NCI-H345 (cell line): ENCODE measurements at places on chromosomes 3 and 15.
A peak's percentile ranks its signal among the peaks of the same experiment; 100 is the strongest.

DNA sequence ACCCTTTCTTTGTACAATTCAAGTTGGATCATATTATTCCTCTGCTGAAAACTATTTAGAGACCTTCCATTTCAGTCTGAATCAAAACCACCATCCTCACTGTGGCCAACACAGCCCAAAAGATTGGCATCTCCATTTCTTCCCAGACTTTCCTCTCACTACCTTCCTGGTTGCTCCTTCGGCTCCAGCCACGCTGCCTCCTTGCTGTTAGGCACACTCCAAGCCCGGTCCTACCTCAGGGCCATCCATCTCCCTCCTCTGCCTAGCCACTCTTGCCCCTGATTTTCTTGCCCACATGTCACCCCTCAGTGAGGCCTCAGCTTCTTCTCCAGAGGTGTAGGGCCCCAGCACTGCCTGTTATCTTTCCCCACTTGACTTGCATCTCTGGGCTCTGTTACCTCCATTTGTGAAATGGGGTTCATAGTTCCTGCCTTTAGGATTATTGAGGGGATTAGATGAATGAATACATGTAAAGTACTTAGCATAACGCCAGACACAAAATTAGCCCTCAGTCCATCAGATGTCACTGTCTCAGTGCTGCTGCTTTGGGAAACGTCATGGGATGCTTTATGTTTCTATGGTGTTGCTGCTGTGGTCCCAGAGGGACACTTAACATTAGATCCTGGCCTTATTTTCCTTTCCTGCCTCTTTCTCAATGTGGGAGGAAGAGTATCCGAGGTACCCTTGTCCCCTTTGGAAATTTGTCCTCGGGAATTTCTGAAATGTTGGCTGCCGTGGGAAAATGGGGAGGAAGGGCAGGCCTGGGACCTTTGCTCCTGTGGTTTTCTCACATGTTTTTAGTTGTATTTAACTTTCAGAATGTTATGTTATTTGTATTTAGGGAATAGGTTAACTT, 31.3 kb downstream of the SNRK start:
- no peak for DNase-seq

- DNase-seq = no peak
Measured at GRCh38 chr15:33592864-33593263, 282.1 kb downstream of the RYR3 start.

DNA sequence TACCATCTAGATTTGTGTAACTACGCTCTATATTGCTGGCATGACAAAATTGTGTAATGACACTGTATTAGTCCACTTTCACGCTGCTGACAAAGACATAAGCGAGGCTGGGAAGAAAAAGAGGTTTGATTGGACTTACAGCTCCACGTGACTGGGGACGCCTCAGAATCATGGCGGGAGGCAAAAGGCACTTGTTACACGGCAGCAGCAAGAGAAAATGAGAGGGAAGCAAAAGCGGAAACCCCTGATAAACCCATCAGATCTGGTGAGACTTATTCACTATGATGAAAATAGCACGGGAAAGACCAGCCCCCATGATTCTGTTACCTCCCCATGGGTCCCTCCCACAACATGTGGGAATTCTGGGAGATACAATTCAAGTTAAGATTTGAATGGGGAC, 905.7 kb downstream of the DIPK2A start:
- no peak for DNase-seq

DNA sequence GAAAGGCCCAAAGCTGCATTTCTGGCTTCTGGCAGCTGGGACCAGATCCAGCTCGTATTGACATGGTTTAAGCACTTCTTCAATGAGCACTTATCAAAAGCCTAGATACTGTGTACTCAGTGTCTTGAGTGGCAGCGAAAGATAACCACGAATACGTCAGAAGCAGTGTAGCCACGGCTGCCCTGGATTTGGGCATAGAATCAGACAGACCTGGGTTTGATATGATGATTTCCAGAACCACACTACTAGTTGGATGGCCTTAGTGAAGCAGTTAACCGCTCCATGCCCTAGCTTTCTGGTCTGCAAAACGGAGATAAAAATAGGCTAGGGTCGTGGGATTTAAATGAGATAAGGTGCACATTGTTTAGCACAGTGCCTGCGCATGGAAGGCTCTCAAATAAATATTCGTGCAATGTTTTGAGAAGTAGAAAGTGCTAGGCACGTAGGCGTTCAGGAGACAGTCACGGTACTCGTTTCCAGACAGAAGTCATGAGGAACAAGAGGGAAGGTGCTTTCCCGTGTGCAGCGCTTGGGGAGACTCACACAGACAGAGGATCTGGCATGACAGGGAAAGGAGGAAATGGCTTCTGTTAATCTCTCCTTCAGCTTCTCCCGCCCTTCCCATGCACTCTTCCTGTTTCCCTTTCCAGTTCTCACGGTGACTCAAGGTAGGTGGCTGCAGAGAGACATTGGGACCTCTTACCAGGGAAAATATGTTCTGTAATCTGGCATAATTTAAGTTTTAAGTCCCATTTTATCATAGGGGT, 70.3 kb downstream of the CCNL1 start:
- DNase-seq = no peak

DNA sequence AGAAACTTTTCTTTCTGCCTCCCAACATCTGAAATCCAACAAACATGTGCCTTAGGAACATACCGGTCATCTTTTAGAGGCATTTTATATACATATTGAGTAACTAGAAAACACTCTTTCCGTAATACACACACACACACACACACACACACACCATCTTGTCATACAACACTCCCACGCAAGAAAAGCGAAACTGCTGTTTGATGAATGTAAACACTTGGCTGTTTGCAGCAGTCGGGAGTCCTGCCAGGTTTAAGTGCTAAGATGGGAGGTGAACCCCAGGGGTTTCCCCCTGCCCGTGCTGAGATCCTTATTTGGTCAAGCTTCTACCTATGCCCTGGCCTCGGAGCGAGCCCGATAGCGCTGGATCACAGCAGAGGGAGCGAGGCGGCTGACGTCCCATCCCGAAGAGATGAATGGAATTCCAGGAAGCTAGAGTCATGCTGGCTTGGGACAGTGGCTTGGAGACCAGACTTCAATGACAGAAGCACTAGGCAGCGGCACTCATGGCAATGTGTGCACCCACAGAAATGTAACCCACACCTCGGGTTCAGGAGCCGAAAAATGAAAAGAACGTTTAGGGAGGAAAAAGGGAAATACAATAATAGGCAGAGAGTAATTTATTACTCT, 1.3 kb upstream of the THBS1 start:
- peak; percentile 22 for DNase-seq

DNA sequence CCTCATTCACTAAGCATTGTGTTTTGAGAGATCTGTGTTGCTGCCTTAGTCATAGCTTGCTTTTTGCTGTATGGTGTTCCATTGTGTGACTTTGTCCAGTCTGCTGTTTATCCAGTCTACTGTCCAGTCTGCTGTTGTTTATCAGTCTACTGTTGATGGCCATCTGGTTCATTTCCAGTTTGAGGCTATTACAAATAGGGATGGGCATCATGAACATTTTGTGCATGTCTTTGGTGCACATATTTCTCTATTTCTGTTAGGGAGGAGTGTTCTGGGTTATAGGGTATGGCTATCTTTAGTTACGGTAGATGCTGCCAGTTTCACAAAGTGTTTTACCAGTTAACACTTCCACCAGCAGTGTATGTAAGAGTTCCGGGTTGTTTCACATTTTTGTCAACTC, 22.2 kb upstream of the CLEC3B start:
- no peak for DNase-seq

- no peak for DNase-seq
Measured at GRCh38 chr15:29784413-29784812, 37.9 kb downstream of the TJP1 start.

- DNase-seq = no peak
Measured at GRCh38 chr3:192821161-192821560, 93.8 kb upstream of the FGF12 start.

- no peak for DNase-seq
Measured at GRCh38 chr15:58490086-58490887, 58.5 kb downstream of the LIPC start.

GRCh38 chr15:60612400-60613048, 133.6 kb upstream of the ICE2 start:
- DNase-seq = no peak

- no peak for DNase-seq
Measured at GRCh38 chr3:121835465-121835801, 424 bp downstream of the EAF2 start.
